ENCODE measurements at places on chromosomes 5 and 9.

GRCh38 chr5:35230038-35230611 lies at the start of gene PRLR:
Gene PRLR, minus strand, starts transcription at chr5:35230487. Its CDS starts 140,867 bp downstream, at chr5:35089620.
- H3K27ac ChIP-seq = no peak within 1 kb of the TSS
- H3K4me1 ChIP-seq = peaks cover 13% of the 10 kb centered on the region
- H3K4me3 ChIP-seq = peak within 1 kb of the TSS; percentile 60
- H3K27me3 ChIP-seq = peaks cover 77% of the 10 kb centered on the region
- no peaks in the 10 kb centered on the region for H3K36me3 ChIP-seq

- H3K4me1 ChIP-seq = no peaks in the 10 kb centered on the region
- no peak overlapping the region for H3K4me3 ChIP-seq
- no peak overlapping the region for H3K27ac ChIP-seq
- no peaks in the 10 kb centered on the region for H3K36me3 ChIP-seq
- H3K27me3 ChIP-seq = peaks cover 4% of the 10 kb centered on the region
Observed at GRCh38 chr9:3040761-3041160, 196.9 kb upstream of the PUM3 start.

DNA sequence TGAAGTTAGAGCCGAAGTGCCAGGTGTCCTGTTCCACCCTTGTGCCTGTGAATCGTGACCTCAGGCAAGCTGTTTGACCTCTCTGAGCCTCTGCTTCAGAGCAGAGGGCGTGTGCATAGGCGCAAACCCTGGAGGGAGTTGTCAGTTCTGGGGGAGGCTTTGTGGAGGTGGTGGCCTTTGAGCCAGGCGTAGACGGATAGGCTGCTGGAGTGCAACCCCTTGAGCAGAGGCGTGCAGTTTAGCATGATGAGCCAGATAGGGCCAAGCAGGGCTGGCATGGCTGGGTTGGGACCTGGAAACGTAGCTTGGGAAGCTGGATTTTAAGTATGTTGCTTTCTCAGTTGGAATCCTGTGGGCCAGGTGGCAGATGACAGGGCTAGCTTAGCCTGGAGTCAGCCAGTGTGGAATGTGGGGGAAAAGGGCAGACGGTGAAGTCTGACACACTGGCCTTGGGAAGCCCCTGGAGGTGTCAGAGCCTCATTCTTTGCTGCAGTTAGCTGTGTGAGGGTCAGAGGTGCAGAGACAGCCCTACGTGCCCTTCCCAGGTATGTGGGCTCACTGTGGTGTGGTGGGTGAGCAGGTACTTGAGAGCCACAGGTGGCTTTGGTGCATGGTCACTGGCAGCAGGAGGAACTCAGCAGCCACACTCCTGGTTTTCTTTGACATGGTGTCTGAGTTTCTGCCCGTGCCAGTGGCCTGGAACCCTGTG lies 93.4 kb downstream of the DAB2IP start:
- no peak for DNase-seq
- peaks cover 12% of the 10 kb centered on the region for H3K4me1 ChIP-seq
- no peaks in the 10 kb centered on the region for H3K27me3 ChIP-seq
- no peaks in the 10 kb centered on the region for H3K36me3 ChIP-seq
- H3K4me3 ChIP-seq = no peak overlapping the region

- no peak overlapping the region for H3K4me3 ChIP-seq
- no peak overlapping the region for H3K27ac ChIP-seq
- DNase-seq = no peak
- H3K36me3 ChIP-seq = peaks cover 6% of the 10 kb centered on the region
- no peaks in the 10 kb centered on the region for H3K4me1 ChIP-seq
- no peaks in the 10 kb centered on the region for H3K27me3 ChIP-seq
Observed at GRCh38 chr9:116453785-116454184, 233.3 kb upstream of the TRIM32 start.

- peaks cover 67% of the 10 kb centered on the region for H3K36me3 ChIP-seq
- no peaks in the 10 kb centered on the region for H3K27me3 ChIP-seq
- no peak overlapping the region for H3K27ac ChIP-seq
- peaks cover 19% of the 10 kb centered on the region for H3K4me1 ChIP-seq
- no peak for DNase-seq
- H3K4me3 ChIP-seq = no peak overlapping the region
Observed at GRCh38 chr5:109759306-109759705, 69.6 kb downstream of the MAN2A1 start.

DNA sequence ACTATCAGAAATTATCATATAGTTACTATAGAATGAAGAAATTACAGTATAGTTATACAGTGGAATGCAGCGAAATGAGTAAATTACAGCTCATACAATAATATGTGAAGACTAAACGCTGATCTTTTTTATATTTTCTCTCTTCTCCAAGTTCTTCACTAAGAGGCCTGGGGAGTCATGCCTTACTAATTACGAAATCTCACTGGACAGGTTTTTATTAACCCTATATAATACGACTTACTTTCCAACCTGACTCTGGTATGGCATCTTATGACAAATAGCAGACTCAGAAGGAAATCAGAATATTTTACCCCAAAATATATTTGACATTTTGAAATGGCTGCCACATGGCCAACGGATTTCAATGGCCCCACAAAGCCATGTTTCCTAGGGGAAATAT lies 9.1 kb downstream of the CARNMT1 start:
- no peak for DNase-seq
- no peaks in the 10 kb centered on the region for H3K27me3 ChIP-seq
- peaks cover 45% of the 10 kb centered on the region for H3K4me1 ChIP-seq

DNA sequence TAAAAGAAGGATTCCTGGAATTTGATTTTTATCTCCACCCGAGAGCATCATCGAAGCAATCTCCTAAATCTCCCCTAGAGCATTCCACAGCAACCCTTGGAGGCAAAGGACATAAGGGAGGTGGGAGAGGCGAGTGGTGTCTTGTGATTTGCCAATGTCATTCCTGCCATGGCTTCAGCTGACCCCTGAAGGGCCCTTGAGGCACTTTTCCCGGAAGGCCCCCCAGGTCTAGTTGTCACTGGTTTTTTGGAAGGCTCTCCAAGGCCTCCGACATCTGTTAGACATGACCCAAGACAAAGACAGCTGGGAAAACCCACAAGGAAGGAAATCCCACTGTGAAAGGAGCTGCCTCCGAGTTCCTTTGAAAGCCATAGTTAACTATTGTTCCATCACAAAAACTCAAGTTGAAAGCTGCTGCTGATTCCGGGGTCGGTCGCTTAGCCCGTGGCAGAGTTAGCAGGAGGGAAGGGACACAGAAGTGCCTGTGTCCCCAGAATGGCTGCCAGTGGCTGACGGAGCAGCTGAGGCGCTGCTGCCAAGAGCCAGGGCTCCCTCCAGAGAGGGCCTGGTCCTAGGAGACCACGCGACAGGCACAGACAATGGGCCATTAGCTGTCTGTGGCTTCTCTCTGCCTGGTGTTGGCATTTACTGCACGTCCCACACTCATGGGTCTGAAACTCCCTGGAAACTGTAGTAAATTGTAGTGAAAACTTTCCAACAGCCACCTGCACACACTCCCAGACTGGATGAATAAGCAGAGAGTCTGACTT lies 24.4 kb upstream of the TRIO start:
- H3K27ac ChIP-seq = no peak overlapping the region
- H3K36me3 ChIP-seq = no peaks in the 10 kb centered on the region
- DNase-seq = no peak
- H3K4me1 ChIP-seq = no peaks in the 10 kb centered on the region
- no peak overlapping the region for H3K4me3 ChIP-seq

GRCh38 chr9:76552751-76553455 lies 93.9 kb downstream of the GCNT1 start:
- no peak for DNase-seq
- H3K4me1 ChIP-seq = no peaks in the 10 kb centered on the region
- H3K4me3 ChIP-seq = no peak overlapping the region
- no peaks in the 10 kb centered on the region for H3K36me3 ChIP-seq
- H3K27ac ChIP-seq = no peak overlapping the region
- peaks cover 20% of the 10 kb centered on the region for H3K27me3 ChIP-seq

DNA sequence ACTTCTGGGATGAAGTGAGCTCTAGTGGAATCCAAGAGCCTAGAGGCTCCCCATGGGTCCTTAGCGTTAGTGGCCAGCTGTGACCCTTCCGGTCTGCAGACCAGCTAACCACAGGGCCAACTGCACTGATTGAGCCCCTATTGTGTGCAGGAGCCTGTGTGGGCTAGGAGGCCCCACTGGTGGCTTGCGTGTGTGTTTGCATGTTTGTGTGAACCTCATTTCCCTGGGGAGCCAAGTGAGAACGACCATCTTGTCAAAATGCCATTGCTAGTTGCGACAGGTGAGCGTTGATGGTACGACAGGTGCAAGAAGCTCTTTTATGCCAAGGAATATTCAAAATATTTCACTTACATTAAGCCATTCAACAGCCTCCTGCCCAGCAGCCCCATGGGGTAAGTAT lies 44.1 kb upstream of the ANKRD33B start:
- H3K4me1 ChIP-seq = no peaks in the 10 kb centered on the region
- DNase-seq = no peak
- no peaks in the 10 kb centered on the region for H3K27me3 ChIP-seq
- H3K27ac ChIP-seq = no peak overlapping the region
- H3K4me3 ChIP-seq = no peak overlapping the region
- no peaks in the 10 kb centered on the region for H3K36me3 ChIP-seq

DNA sequence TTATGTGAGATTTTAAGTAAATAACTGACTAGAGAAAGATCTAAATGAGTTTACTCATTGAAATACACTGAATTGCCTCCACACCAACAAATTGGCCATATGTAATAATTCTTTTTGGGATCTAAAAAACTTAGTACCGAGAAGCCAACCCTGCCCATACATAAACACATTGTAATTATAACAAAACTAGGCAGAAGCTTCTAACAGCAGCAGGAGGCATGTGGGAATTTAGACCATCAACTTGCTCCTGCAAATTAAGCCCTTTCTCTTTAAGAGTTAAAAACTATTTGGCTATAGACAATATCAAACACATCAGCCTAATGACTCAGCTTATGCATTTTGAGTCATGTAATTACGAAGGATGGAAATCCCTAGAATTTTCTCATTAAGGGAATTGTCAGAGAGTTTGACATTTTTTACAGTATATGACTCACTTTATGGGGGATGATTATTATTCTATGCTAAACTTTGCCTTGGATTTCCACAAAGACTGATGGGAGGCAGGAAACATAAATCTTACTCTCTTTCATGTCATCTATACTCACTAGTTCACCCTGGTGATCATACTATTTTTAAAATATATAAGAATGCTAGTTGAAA lies 1.0 kb downstream of the IL7R start:
- peak overlapping the region; percentile 92 for H3K4me3 ChIP-seq
- H3K4me1 ChIP-seq = peaks cover 94% of the 10 kb centered on the region
- H3K27me3 ChIP-seq = no peaks in the 10 kb centered on the region
- no peak for DNase-seq
- peak overlapping the region; percentile 100 for H3K27ac ChIP-seq

DNA sequence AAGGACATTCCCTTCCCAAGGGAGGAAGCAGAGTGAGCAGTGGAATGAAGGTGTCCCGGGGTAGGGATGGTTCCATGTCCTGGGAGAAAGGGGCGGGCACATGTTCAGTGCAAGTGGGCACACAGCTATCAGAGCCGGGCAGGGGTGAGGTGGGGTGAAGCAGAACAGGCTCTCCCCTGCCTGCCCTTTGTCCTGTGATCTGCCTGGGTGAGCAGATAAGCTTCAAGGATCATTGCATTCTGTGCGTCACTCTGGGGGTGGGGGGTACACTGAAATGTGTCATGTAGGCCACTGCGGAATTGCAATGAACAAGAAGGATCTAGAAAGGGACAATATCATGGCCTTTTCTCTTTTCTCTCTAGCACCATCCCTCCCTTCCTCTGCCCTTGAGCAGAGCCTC lies 61.7 kb upstream of the SHB start:
- peaks cover 16% of the 10 kb centered on the region for H3K27me3 ChIP-seq
- no peaks in the 10 kb centered on the region for H3K4me1 ChIP-seq
- H3K27ac ChIP-seq = no peak overlapping the region

DNA sequence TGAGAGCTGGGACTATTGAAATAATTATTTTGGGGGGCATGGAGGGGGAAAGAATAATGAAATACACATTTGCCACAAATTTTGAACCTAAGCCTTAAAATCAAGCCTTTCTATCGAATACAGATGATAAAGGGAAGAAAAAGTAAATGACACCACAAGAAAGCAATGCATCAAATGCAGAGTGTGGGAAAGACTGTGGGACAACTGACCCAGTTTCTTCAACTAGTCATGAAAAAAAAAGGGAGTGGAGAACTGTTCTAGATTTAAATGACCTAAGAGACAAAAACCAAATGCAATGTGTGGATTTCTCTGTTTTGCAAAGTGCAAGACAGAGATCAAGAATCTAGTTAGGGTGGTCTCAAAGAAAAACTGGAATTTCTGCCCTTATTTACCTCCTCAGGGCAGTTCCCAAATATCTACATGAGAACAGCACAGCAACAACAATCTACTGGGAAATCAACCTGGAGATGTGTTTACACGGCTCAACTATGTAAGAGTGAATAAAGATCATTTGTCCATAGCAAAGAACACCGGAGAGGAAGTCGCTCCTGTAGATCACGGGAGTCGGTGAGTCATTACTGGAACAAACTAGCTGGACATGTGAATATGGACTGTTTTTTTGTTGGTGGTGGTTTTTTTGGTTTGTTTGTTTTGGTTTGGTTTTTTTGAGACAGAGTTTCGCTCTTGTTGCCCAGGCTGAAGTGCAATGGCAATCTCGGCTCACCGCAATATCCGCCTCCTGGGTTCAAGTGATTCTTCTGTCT lies 145.9 kb downstream of the DROSHA start:
- no peak overlapping the region for H3K27ac ChIP-seq
- H3K36me3 ChIP-seq = no peaks in the 10 kb centered on the region
- H3K27me3 ChIP-seq = peaks cover 17% of the 10 kb centered on the region
- H3K4me1 ChIP-seq = no peaks in the 10 kb centered on the region
- H3K4me3 ChIP-seq = no peak overlapping the region
- DNase-seq = no peak

- no peak overlapping the region for H3K27ac ChIP-seq
- H3K36me3 ChIP-seq = no peaks in the 10 kb centered on the region
Observed at GRCh38 chr5:83527221-83527620, 55.7 kb downstream of the VCAN start.

- H3K27me3 ChIP-seq = peaks cover 9% of the 10 kb centered on the region
- DNase-seq = no peak
- peaks cover 3% of the 10 kb centered on the region for H3K4me1 ChIP-seq
- H3K36me3 ChIP-seq = no peaks in the 10 kb centered on the region
- no peak overlapping the region for H3K27ac ChIP-seq
Observed at GRCh38 chr5:91111473-91112238, 271.5 kb downstream of the ARRDC3 start.

DNA sequence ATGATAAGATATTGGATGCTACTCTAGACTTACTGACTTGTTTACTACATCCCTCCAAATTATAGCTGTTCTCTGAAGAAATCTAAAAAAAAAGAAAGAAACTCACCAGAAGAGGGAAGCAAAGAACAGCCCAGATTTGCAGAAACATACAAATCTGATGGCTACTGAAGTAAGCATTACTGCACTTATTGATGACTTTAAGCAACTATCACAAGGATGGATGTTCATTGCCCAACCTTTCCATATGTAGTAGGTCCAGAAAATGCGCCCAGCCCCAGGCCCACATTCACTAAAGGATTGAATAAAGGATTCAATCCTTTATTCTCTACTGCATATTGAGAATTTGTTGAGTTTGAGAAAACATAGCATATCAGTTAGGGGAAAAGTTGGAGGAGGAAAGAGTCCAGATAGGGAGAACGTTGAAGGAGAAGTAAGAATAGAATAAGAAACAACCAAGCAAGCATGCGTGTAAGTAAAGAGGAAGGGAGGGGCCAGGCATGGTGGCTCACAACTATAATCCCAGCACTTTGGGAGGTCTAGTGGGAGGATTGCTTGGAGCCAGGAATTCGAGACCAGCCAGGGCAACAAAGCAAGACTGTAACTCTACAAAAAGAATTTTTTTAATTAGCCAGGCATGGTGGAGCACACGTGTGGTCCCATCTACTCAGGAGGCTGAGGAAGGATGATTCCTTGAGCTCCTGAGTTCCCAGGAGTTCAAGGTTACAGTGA lies 33.8 kb upstream of the DTWD2 start:
- no peak overlapping the region for H3K4me3 ChIP-seq
- no peak overlapping the region for H3K27ac ChIP-seq
- H3K4me1 ChIP-seq = peaks cover 5% of the 10 kb centered on the region
- no peak for DNase-seq
